ENCODE measurements at places on chromosomes 7 and 10.

DNA sequence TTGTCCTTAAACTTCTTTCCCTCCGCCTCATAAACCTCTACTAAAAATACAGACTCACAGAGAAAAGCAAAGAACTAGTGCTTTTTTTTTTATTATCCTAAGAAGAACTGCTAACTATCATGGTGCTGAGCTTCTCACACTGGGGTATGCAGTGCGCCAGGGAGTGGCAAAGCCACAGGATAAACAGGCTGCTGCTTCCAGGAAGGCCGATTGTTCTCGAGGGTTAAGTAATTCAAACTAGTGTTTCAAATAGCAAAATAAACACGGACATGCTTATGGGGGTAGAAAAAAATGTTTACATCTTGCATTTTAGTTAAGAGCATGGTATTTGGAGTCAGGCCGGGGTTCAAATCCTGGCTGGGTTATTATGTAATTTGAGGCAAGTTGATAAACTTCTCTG lies 157.0 kb downstream of the TAX1BP1 start:
- no peak for DNase-seq

- no peak for DNase-seq
Measured at GRCh38 chr10:103765168-103765567, 90.2 kb downstream of the SH3PXD2A start.

DNA sequence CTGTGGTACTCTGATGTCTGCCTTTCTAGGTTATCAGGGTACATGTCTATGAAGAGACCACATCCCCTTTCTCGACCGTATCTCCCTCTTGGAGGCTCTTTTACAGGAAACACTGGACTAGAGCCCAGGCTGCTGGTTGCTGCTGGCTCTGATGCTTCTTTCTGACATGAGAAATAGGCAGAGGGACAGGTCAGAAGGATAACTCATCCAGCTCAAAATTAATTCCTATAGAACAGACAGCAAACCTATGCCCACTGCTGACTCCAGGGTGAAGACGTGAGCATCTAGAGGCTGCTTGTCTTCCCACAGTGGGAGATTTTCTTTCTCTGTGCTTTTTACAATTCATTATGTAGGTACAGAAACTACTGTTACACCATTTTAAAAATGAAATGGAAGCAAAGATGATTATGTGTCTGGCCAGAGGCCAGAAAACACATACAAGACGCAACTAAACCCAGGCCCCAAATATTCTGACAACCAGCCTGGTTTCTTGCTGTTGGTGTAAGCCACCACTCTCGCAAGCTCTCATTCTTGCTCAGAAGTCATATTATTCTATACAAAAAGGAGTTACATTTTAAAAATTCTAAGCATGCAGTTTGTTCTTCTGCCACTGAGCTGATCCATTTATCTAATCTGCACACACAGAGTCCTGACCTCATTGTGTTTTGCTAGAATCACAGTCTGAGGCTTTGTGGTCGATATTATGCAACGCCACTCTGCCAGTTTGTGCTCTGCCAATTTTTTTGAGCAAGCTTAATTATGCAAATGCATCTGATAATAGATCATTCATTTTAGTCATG lies 424.3 kb downstream of the KIF20B start:
- DNase-seq: no peak

DNA sequence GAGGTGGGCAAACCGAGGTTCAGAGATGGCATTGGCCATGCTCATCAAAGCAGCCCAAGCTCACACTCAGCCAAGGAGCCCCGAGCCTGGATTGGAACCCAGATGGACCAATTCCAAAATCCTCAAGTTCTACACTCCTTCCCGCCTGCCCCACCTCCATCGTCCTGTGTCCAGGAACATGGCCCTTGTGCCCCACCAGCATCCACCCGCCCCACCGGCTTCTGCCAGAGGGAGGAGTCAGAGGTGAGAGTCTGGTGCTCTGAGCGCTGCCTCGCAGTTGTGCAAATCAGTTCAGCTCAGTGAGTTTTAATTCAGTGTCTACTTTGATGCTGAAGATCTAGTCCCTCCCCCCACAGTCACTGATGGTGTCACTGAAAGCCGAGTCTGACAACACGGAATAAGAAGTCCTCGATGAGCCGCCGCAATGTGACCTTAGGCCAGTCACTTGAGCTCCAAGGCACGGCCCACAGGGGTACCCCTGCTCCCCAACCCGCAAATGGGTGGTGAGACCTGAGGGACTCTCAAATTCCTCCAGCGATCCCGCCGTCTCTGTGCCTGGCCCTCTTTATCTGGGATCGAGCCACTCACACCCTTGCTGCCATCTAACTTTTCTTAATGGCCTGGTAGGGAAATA lies 26.3 kb downstream of the PRKAG2 start:
- DNase-seq: no peak

GRCh38 chr10:47336387-47337134 lies 11.6 kb upstream of the RBP3 start:
- no peak for DNase-seq

GRCh38 chr7:101904019-101904418 lies 86.6 kb downstream of the CUX1 start:
- DNase-seq: no peak

GRCh38 chr10:18290651-18291313 lies 150.6 kb downstream of the CACNB2 start:
- DNase-seq: no peak

DNA sequence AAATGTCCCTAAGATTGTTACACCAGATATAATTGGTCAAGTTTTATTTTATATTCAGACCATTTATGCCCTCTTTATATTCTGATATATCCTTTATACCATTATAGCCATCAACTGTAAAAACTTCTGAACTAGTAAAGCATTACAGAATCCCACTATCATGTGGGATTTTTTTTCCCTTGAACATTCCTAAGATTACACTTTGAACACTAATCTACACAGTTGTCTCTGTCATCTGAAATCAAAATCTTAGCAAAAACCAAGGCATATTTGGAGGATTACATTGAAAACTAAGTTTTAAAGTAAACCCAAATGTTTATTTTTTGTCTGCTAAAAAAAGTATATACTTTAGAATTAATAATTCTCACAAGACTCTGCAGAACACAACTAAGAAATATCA lies 116.2 kb upstream of the GPR22 start:
- DNase-seq: no peak

DNA sequence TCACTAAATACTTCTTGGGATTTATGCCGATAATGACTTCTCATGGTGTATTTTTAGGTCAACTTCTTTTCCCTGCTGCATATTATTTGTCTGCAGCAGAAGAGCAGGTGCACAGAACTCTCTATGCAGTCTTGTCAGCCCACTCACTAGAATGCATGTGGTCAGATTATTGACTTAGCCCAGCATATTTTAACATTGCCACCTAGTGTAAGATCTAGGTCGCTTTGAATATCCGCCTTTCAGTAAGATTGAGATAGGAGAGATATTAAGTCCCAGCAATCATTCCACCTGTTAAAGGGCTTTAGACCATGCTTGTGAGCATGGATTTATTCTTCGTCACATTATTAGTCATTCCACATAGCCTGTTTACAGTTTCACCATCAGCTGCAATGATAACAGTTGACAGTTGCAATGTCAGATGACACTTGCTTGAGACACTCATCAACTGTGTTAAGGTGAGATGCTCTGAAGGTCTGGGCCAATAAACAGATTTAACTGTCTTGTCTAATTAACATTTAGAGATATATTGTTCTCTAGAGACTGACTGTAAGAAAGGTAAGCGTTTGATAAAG lies 491.7 kb downstream of the ARL4A start:
- no peak for DNase-seq

GRCh38 chr10:33506838-33507661 lies 172.6 kb upstream of the NRP1 start:
- DNase-seq: no peak

- no peak for DNase-seq
Measured at GRCh38 chr7:137943132-137943551, 58.7 kb downstream of the CREB3L2 start.

- DNase-seq: no peak
Measured at GRCh38 chr7:128855559-128855958, 7.1 kb upstream of the ATP6V1F start.

DNA sequence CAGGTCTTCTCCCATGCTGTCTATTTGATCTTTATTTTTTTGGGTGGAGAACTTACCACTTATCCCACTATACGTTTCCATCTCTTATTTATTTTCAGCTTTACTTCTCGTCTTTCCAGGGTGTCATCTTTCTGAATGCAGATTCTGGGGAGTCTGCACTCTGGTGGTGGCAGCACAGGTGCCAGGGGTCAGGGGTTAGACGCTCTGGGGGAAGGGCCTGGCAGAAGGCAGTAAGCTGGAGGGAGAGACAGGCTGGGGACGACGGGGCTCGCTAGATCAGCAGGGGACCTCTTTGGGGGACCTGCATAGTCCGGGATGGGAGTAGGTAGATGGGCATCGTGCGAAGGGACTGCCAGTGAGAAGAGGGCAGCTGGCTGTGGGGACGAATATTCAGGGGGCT lies 22.3 kb downstream of the CHST12 start:
- no peak for DNase-seq

DNA sequence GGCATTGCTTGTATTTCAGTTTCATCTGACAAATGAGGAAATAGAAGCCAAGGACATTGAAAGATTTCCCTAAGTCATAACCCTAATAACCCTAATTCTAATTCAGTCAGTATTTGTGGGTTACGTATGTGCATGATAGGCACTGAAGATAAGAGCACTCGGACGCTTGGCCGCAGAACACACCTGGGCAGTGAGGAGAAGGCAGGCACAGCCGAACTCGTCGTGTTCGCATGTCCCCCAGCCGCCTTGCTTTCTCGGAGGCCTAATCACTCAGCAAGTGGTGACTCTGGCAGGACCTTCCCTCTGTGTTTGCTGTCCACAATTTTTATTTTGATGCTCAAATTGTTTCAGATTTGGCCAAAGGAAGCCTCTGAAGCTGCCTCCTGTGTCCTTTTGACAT lies 23.7 kb downstream of the HKDC1 start:
- no peak for DNase-seq

- peak; percentile 72 for DNase-seq
Measured at GRCh38 chr10:97319671-97320479, 804 bp downstream of the FRAT1 start.

DNA sequence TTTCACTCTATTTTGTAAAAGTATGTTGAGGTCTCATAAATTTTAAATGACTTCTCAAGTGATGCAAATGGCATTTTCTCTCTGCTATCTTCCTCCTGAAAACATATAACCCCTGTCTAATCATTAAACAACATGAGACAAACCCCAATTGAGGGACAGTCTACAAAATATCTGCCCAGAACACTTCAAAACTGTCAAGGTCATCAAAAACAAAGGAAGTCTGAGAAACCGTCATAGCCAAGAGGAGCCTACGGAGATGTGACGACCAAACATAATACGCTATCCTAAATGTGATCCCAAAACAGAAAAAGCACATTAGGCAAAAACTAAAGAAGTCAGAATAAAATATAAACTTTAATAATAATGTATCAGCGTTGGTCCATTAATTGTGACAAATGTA lies 282.3 kb upstream of the SEMA3C start:
- DNase-seq: no peak

GRCh38 chr10:1359626-1359955 lies 303.4 kb downstream of the WDR37 start:
- no peak for DNase-seq

- no peak for DNase-seq
Measured at GRCh38 chr7:16675277-16675676, 29.3 kb downstream of the BZW2 start.

GRCh38 chr7:45184326-45185027 lies 26.9 kb downstream of the RAMP3 start:
- no peak for DNase-seq

- no peak for DNase-seq
Measured at GRCh38 chr7:95609277-95609971, 13.1 kb upstream of the PDK4 start.

DNA sequence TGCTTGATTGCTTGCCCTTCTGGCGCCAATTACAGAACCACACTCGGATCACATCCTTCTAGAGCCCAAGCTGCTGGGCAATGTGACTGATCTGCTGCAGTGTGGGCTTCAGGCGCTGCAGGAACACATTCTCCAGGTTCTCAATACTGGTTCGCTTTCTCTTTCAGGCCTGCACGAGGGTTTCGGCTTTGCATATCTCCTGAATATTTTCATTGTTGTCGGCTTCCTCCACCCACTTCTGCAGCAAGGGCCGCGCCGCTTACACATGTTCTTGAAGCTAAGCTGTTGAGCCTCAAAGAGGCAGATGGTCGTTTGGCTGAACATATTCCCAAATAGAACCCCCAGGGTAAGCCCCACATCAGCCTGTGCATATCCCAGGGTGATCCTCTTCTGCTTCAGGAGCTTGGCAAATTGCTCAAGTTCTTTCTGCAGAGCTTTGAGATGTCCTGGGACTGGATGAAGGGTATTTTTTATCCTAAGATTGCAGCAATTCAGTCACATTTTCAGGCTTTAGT lies 64.6 kb downstream of the HERC4 start:
- no peak for DNase-seq

DNA sequence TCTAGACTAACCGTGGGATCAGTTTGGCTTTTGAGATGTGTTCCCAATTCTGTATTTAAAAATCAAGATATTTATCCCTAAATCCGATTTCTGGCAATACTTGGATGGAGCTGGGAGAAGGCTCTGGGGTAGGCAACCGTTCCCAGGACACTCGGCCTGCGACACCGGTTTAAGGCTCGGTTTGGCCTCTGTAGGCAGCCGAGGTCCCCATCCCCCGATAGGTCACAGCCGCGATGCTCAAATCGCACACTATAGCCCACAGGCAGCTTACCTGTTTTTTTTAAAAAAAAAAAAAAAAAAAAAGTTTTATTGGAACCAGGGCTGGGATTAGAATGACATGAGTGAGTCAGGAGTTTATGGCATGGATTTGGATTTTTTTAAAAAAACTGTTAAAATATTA lies 729 bp upstream of the TAF3 start:
- no peak for DNase-seq

GRCh38 chr10:130790339-130790738 lies 521.2 kb downstream of the TCERG1L start:
- no peak for DNase-seq

- no peak for DNase-seq
Measured at GRCh38 chr7:30980751-30981150, 17.0 kb downstream of the GHRHR start.

GRCh38 chr7:144830024-144830785 lies 5.6 kb downstream of the TPK1 start:
- DNase-seq: no peak

DNA sequence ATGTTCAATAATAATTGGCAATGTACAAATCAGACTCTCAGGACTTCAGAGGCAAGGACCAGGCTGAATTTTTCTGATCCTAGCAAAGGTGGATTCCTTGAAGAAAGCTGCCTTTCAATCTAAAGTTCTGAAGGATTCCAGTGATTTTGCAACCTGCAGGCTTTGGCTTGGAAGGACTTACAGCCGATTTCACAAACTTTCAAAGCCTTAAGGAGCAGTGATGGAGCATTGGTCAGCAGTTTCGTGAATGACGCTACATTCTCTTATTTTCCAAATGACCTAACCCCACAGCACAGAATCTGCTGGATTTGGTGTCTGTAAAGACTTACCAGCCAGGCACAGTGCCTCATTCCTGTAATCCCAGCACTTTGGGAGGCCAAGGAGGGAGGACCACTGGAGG lies 167.5 kb downstream of the ARHGAP12 start:
- DNase-seq: no peak

DNA sequence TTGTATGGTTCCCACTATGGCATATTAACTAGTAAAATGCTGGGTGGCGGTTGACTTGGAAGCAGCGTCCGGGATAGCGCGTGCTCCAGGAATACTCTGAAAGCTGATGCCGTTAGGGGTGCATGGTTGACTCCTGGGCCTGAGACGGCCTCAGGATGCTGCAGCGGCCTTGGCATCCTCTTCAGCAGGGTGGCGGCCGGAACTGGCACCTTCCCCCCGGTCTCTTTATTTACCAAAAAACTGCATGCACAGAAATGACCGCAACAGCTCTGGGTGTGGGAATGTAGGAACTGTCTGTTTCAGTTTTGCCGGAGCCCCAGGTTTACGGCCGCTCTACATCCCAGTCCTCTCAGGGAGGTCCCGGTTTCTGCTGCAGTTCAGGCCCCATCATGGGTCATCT lies 28.8 kb downstream of the PFKP start:
- no peak for DNase-seq
